ENCODE measurements at places on chromosomes 1 and 21.

- no peak for DNase-seq
Measured at GRCh38 chr1:152967201-152967600, 3.2 kb upstream of the SPRR4 start.

GRCh38 chr1:151832318-151832980 is 847 bp upstream of the RORC start:
- DNase-seq = no peak

GRCh38 chr1:226357416-226357815 is 48.5 kb upstream of the LIN9 start:
- DNase-seq = no peak

DNA sequence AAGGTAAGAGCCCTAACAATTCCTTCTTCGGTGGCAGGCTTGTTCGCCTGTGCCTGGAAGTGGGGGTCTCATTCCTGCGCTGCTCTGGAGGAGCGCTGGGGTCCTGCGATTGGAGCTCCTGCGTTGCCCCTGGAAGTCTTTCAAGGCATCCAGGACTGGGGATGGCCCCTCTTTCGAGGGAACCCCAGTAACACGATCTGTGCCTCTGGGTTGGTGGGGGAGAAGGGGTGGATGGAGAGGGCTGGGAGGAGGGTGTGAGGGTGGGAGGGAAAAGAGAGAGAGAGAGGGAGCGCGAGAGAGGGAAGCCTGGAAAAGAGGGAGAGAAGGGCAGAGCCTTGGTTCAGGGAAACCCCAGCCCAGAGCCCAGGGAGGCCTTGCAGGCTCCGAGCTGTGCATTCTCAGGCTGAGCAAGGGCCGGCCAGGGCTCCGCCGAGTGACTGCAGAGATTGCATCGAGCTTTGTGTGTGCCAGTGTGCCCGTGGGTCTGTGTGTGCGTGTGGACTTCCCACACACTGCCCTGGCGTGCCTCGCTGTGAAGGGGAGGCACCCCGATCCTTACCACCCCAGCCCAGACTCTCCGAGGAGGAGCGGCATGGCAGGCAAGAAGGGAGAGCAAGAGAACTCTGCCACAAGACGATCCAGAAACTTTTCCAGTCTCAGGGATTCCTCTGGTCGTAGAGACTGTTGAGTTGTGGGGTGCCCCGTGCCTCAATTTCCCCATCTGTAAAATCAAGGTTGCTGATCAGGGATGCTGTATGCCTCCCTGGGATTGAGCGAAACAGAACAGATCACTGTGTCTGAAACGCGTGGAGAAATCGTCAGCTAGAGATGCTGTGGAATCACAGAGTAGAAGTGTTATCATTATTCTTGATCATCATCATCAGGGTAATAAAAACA is 619 bp downstream of the BCL9 start:
- no peak for DNase-seq

GRCh38 chr1:42923367-42924081 is 35.1 kb downstream of the SLC2A1 start:
- no peak for DNase-seq

GRCh38 chr21:31530897-31531705 is 128.4 kb upstream of the SOD1 start:
- no peak for DNase-seq

DNA sequence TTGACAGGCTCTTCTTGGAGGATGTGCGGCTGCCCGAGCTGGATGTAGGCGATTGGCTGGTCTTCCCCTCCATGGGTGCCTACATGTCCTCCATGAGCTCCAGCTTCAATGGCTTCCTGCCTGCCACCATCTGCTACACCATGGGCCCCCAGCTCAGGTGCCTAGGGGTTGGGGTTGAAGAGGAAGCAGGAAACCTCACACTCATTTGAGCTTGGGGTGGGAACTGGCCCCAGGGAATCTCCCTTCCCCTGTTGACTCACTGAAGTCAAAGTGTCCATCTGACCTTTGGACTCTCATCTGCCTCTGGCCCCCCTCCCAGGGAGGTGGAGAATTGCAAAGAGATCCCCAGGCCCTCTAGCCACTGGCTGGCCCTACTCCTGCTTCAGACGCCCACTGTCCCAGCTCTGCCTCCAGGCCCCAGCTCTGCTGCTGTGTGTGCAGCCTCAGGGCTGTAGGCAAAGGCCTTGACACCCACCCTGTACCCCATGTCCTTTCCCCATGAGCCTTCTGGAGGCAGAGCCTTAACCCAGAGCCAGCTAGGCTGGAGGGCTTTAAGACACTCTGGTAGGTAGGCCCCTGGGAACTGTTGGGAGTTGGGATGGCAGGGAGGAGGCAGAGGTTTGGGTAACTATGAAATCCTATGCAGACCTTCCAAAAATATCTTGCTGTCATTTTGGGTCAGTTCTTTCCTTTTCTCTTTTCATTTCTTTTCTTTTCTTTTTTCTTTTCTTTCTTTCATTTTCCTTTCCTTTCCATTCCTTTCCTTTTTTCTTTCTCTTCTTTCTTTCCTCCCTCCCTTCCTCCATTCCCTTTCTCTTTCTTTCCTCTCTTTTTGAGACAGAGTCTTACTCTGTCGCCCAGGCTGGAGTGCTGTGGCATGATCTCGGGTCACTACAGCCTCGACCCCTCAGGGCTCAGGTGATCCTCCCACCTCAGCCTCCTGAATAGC is 66.9 kb upstream of the TINAGL1 start:
- no peak for DNase-seq

GRCh38 chr1:245718123-245718522 is 563.3 kb downstream of the KIF26B start:
- DNase-seq = no peak

DNA sequence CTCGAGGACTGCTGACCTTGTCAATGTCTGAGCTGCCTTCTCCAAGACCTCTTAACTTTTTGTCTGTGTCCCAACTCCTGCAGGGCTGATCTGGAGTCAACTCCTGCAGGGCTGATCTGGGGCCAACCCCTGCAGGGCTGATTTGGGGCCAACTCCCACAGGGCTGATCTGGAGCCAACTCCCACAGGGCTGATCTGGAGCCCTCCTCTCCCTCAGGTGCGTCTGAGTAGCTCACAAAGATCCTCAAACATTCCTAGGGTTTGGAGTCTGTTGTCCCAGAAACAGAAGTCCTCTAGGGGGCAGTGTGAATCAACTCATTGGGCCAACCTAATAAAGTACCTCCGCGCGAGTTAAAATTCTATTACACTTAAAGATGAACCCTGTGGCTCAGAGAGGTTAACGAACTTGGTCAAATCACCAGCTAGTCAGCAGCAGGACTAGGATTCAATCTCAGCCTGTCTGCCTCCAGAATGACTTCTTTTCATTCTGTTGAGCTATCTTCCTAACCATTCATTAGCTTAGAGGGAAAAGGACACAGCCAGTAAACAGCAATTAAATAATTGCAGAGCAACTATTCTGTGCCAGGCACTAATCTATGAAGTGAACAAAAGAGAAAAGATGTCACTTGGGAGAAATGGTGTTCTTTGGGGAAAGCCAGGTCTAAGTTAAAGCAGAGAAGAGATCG is 17.2 kb upstream of the RLF start:
- no peak for DNase-seq

DNA sequence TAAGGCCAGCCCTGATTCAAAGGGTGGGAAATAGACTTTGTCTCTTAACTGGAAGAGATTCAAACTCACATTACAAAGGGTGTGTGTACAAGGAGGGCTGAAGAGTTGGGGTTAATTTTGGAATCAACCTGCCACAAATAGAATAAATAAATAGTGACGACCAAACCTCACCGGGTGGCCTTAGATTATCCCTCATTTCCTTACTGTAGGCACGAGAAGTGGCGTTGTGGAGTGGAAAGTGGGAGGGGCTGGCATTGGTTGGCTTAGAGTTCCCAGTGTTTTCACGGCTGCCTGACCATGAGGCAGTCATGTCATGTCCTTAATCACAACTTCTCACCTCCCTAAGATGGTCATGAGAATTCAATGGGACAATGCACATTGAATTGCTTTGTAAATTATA is 21.3 kb upstream of the RUNX1 start:
- no peak for DNase-seq

- DNase-seq = no peak
Measured at GRCh38 chr1:67919274-67920072, 86.2 kb upstream of the GNG12 start.

GRCh38 chr1:244833734-244834542 is 1.5 kb upstream of the COX20 start:
- peak; percentile 83 for DNase-seq

GRCh38 chr21:41627428-41627827 is 119.5 kb upstream of the TMPRSS2 start:
- no peak for DNase-seq

All from CMK (cell line).